Kasumi-1 (cell line): ENCODE measurements at places on chromosomes 5 and 9.

DNA sequence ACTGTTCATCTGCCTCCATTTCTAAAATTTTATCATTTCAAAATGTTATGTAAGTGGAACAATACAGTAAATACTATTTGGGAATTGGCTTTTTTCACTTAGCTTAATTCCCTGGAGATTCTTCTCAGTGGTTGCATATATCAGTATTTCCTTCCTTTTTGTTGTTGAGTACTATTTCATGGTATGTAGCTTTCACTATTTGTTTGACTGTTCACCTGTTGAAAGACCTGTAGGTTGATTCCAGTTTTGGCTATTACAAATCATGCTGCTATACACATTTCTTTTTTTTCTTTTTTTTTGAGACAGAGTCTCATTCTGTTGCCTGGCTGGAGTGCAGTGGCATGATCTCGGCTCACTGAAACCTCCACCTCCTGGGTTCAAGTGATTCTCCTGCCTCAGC is 33.0 kb upstream of the PWWP2A start:
- no peak for DNase-seq

DNA sequence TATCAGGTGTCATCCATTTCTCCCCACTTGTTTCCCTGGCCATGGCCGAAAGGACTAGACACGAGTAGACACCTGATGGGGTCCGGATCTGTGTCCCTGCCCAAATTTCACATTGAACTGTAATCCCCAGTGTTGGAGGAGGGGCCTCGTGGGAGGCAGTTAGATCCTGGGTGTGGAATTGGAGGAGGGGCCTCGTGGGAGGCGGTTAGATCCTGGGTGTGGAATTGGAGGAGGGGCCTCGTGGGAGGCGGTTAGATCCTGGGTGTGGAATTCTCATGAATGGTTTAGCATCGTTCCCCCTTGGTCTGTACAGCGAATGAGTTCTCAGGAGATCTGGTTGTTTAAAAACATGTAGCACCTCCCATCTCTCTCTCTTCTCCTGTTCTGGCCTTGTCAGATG is 165.8 kb downstream of the NR3C1 start:
- no peak for DNase-seq

GRCh38 chr5:159331093-159331973 is 1.0 kb upstream of the IL12B start:
- peak; percentile 16 for DNase-seq

DNA sequence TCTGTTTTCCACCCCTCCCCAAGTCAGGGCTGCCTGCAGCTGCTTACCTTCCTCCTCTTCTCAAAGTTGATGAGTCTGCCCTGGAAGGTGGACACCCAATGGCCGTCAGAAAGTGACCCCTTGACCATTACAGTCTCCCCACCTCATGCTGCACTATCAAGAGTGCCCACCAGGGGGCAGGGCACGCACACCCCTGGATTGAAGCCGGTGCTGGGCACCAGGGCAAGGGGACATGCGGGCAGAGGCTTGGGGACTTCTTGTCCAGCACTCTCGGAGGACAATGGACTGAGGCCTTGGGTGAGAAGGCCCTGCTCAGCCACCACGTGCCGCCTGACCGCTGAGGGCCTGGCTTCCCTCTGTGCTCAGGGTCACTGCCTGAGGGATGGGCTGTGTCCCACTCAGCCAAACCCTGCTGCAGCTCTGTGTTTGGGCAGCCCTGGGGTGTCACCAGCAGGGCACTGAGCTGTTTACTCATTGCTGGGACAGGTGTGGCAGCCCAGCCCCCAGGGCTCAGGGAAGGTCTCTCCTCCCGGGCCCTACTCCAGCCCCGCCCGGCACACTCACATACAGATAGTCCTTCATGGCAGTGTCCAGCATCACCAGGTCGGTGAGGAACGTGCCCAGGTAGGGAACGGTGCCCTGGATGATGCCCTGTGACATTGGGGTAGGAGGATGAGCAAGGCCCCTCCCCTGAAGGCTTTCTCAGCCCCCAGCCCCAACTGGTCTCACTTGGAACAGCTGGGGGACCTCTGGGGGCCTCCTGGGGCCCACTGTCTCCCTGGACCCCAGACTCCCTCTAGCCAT is 17.7 kb downstream of the RALGDS start:
- no peak for DNase-seq

DNA sequence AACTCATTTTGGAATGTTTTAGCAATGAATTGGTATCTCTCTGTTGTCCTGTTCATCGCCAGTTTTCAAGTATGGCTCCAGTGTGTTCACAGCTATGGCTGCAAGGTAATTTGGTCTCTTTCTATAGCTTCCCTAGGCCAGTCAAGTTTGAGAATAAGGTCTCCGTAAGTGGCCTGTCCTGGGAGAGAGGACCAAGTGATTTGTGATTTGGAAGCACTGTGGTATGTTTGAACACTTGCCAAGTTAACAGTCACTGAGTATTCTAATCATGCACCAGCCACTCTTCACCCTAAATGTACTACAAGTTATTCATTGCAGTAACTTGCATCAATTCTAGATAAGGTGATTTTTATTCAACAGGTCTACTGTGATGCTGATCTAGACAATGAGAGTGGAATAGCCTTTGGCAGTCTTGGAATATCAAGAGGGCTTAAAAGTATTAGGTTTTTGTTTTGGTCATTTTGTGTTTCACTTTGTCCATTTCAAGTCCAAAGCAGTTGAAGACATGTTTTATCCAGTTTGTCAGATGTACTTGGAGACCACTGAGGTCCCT is 41.1 kb downstream of the G3BP1 start:
- DNase-seq: no peak

GRCh38 chr5:56159521-56159947 is 73.6 kb downstream of the ANKRD55 start:
- DNase-seq: no peak
